ENCODE measurements at places on chromosomes 5 and 9.

DNA sequence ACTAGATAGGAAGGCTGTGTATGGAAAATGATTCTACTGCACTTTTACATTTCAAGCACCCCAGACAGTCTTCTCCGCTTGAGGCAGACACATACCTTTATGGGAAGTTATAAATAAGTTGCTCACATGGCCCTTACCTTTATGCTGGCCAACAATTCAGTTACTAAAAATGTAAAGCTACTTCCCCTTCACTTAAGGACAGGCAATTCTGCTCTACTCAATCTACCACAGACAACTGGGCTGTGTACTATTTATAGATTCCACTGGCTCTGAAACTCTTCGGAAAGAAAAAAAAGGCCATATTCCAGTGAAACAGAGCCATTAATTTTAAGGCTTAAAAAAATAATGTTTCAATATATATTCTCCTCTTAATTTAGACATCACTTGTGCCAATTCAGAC lies 59.4 kb downstream of the ELAVL2 start:
- DNase-seq = no peak

- no peak for DNase-seq
Observed at GRCh38 chr5:124952566-124952965, 206.1 kb upstream of the ZNF608 start.

DNA sequence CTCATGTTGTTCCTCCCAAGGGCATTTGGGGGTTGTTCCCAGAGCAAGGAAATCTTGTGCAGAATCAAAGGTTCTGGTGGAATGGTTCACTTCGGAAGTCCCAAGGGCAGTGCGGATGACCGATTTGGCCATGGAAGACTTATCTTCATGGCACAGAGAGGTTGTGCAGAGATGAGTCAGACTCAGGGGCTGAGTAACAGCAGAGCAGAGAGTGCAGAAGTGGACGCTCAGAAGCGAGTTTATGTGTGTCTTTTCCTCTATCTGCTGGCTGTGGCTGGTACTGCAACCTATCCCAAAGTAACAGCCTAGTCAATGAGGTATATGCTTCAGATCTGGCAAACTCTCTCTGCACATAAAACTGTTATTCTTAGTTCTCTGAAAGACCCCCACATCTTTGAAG lies 118.1 kb downstream of the DPYSL3 start:
- DNase-seq = no peak

- no peak for DNase-seq
Observed at GRCh38 chr9:134770972-134771971, 109.3 kb upstream of the FCN2 start.

- DNase-seq = no peak
Observed at GRCh38 chr5:179154346-179154990, 94.3 kb downstream of the ZNF354C start.

DNA sequence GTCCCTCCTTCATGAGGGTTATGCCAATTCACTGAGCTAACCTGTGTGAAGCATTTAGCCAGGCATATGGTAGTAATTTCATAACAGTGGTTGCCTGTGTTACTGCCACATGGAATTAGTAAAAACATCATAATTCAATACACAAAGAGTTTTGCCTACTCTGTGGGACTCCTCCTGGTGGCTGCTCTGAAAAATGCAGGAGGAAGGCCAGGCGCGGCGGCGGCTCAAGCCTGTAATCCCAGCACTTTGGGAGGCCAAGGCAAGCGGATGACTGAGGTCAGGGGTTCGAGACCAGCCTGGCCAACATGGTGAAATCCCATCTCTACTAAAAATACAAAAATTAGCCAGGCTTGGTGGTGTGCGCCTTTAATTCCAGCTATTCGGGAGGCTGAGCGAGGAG lies 547.3 kb downstream of the CDK5RAP2 start:
- DNase-seq = no peak

- DNase-seq = no peak
Observed at GRCh38 chr5:119570910-119571309, 58.4 kb upstream of the FAM170A start.

DNA sequence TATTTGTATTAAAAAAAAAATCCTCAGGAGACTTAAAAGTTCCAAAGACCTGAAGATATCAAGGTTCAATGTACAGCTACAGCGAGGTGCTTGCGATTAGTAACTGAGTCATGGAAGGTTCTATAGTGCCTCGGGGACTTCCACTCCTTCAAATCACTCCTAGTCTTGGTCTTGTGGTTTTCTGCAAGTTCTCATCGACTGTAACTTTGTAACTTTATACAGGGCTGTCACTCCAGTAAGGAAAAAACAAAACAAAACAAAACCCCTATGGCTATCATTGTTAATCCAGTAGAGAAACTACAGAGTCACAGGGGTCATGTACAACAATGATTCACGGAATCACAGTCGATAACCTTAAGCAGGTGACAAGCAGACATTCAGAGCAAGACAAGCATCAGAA lies 39.8 kb upstream of the SELENOP start:
- DNase-seq = no peak

DNA sequence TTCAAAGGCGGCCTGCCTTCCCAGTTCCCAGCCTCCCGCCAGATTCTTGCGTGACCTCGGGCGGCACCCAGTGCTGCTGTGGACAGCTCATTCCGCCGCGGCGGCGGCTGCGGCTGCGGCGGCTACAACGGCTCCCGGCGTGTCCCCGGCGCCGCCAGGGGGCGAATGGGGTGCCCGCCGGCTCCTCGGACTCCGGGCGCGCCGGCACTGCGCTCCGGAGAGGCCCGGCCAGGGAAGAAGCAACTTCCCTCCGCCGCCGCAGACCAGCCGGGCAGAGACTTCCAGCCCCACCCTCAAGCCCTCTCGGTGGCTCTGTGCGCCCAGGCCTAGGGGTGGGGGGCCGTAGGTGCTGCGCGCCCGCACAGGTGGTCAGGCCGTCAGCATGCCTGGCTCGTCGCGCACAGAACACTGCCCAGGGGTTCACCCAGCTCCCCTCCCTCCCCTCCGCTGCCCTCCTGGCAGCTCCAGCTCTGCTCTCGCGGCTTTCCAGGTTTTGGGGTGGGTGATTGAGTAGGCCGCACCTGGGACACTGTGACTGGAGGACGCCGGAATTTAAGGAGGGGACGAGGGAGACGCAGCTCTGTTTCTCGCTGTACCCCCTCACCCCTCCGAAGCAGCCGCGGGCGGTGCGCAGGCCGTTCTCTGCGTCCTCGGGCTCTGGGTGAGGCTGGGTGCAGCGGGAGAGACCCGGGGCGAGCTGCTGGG lies 20.2 kb downstream of the IGIP start:
- DNase-seq = no peak

DNA sequence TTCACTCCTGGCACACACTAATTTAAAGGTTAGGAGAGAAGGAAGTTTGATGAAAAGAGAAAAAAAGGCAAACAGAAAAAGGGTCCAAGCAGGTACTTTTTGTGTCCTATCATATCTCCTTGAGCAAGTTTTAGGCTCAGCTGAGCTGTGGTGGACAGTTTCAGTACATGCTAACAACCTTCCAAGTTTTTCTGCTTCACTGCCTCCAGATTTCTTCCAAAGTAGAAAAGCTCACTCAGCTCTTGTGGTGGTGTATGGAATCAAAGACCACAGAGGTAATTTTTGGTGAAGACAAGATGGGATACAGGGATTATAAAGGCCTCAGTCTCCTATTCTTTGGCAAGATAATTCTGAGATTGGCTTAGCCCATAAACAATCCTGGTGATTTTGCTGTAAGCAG lies 921.8 kb downstream of the NR2F1-AS1 start:
- DNase-seq = no peak

DNA sequence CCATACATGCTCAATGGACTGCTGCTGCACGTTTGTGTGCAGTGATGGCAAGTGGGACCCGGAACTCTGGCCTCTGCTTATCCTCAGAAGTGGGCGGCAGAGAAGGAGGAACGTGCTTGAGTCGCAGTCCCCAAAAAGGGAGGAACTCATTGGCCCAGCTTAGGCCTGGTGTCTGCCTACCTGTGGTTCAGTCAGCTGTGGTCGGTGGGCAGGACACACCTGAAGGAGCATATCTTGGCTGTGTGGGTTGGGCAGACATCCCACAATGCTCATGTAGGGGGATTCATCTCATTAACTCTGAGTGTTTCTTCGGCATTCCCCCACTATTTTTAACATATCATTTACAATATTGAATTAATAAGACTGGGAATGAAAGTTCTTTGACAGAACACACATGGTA lies 122.9 kb upstream of the IL12B start:
- DNase-seq = no peak

DNA sequence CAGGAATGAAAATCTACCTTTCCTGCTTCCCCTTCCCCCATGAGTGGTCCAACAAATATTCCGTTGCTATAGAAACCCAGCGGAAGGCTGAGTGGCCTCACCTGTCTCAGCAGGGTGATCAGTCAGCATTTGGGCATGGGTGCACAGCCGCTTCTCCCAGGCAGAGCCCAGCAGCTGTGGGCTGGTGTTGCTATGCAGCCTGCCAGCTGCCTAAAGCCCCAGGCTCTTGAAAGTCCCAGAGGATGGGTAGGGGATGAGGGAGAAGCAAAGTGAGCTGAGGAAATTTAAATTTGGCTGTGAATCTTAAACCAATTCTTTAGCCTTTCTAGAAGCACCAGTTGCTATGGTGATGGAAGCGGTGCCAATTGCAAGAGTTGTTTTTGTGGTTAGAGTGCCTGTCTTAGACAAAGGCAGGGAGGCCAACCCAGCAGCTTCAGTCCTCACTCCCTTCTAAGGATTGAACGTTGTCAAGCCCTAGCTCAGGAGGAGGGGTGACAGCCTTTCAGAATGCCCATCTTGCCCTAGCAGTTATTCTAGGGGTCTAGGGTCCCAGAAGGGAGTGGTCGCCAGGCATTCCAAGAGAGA lies 151.5 kb upstream of the PITX1 start:
- DNase-seq = no peak

GRCh38 chr5:96876292-96876850 lies at the start of gene ERAP2:
Gene ERAP2, plus strand, starts transcription at chr5:96876500. Its CDS starts 3,186 bp downstream, at chr5:96879686.
- DNase-seq = no peak

DNA sequence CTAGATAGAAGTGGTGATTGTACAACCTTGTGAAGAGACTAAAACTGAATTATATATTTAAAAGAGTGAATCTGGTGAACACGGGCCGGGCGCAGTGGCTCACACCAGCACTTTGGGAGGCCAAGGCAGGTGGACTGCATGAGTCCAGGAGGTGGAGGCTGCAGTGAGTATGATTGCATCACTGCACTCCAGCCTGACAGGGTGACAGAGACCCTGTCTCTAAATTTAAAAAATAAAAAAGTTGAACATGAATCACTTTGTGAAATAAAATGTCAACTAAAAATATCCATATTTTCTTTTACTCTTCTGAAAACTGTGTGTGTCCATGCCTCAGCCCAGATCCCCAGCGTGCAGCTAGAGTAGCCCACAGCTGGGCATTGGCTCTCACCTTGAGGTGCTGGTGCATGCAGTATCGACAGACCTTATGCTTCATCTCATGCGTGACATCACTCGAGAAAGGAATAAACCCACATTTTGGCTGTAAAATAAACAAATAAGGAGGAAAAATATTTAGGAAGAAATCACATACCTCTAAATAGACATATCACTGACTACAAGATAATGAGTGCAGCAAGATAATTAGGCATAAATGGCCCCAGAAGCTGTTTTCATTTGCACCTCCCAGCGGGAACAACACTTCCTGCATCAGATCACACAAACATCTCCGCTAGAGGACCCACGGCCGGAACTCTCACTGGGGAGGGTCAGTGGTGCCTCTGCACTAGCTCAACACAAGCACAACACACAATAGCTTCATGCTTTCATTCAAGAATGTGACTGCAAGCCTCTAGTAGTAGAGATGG lies 22.1 kb downstream of the IPPK start:
- no peak for DNase-seq

DNA sequence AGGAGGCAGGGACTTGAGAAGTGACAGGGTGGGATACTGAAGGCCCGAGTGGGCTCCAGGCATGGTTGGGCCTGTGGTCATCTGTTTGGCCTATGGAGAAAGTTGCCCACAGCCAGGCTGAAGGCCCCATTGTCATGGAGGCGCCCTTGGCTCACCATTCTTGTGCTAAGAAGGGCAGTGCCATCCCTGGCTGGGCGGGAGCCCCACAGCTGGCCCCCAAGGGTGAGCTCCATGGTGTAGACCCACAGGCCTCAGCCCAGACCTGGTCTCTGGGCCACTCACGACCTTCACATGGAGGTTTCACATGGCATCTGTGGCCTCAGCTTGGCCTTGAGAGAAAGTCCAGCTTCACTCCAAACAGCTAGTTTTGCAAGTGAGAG lies 34.3 kb upstream of the PRDM12 start:
- DNase-seq = no peak

GRCh38 chr9:25876248-25876647 lies 198.0 kb upstream of the TUSC1 start:
- DNase-seq = no peak

DNA sequence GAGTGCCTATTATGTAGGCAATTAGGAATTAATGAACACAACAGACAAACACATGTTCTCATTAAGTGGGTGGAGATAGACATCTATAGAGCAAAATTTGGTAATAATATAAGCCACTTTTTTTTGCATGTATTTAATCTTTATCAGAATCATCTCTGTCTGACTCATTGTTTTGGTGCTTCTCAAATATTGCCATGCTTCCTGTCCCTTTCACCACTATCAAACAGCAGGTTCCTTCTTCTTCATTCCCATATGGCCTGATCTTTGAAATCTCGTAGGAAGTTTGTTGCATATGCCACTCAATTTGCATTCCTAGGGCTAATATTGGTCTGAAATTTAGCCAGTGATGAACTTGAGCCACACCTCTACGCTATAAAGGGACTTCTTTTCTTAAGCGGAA lies 128.9 kb upstream of the SPEF2 start:
- no peak for DNase-seq
